ENCODE measurements at places on chromosomes 2 and 18. TPM values are rescaled to one million over a fixed set of nuclear protein-coding genes. Genes with fewer than 3 reads are reported as not detected.
A peak's percentile ranks its signal among the peaks of the same experiment; 100 is the strongest.

DNA sequence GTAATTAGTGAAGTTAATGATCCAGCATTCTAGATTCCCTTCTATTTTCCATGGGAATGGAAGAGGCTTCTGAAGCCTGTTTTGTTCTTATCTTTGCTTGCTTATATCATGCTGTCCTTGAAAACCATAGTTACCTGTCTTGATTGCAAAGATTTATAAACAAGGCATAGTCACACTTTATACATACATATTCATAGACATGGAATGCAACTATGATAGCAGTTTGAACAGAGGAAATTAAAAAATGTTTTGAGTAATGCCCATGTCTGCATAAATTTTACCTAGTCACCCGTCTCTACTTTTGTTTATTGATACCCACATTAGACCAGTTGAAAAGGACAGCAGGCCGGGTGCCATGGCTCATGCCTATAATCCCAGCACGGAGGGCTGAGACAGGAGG lies 289.0 kb downstream of the PTPRM start:
- H3K27ac ChIP-seq, result no peak overlapping the region
- no peak overlapping the region for H3K4me3 ChIP-seq
- DNase-seq, result no peak
- H3K36me3 ChIP-seq, result no peaks in the 10 kb centered on the region
- no peaks in the 10 kb centered on the region for H3K4me1 ChIP-seq

DNA sequence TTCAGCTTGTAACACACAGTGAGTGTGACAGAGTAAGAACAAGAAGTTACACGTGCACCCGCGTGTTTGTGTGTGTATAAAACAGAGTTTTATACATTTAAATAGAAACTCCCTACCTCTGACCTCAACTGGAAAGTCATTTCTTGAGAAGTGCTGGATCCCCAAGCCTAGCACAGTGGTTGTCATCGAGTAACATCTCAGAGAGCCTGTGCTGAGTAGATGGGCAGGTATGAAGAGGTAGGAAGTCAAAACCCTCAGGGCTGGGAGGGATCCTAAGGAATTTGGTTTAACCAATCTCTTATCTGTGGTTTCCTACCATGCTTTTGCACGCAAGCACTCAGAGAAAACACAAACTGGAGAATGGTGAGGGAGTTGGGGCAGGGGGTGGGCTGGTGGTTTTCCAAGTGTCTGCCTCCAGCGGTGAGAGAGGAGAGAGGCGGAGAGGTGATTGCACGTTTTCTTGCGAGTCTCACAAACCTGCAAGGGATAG lies 9.2 kb downstream of the ACOXL start:
- no peaks in the 10 kb centered on the region for H3K27me3 ChIP-seq
- no peaks in the 10 kb centered on the region for H3K36me3 ChIP-seq
- no peaks in the 10 kb centered on the region for H3K4me1 ChIP-seq
- DNase-seq, result no peak
- no peak overlapping the region for H3K27ac ChIP-seq
- H3K4me3 ChIP-seq, result no peak overlapping the region

DNA sequence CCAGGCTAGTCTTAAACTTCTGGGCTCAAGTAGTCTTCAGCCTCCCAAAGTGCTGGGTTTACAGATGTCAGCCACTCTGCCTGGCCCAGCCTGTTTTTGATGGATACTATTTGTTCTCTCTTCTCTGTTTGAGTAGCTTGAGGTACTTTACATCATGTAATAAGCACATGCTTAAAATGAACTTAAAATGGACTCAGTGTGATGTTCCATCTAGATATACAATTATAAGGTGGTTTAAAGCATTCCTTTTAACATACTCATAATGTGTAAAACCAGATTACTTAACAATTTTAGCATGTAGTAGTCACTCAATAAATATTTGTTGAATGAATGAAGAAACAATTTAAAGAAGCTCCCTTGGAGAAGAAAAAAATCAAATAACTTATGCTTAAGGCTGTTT lies 9.6 kb downstream of the PTPRM start:
- no peaks in the 10 kb centered on the region for H3K36me3 ChIP-seq
- H3K4me3 ChIP-seq, result no peak overlapping the region
- no peaks in the 10 kb centered on the region for H3K27me3 ChIP-seq
- no peaks in the 10 kb centered on the region for H3K4me1 ChIP-seq

DNA sequence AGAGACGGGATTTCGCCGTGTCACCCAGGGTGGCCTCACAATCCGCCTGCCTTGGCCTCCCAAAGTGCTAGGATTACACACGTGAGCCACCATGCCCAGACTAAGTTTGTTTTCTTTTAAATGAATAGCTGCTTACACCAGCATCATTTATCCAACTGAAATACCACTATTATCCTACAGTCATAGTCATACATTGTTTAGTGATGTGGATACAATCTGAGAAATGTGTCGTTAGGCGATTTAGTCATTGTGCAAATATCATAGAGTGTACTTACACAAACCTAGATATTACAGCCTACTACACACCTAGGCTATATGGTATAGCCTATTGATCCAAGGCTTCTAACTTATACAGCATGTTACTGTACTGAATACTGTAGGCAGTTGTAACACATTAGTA lies 10.3 kb downstream of the ZC3H15 start:
- no peak overlapping the region for H3K27ac ChIP-seq
- no peaks in the 10 kb centered on the region for H3K4me1 ChIP-seq
- H3K4me3 ChIP-seq, result no peak overlapping the region
- no peaks in the 10 kb centered on the region for H3K27me3 ChIP-seq

GRCh38 chr2:231057590-231057989 lies 923 bp downstream of the PSMD1 start:
- H3K36me3 ChIP-seq, result peaks cover 14% of the 10 kb centered on the region
- peaks cover 39% of the 10 kb centered on the region for H3K4me1 ChIP-seq
- H3K4me3 ChIP-seq, result peak overlapping the region; percentile 92
- no peaks in the 10 kb centered on the region for H3K27me3 ChIP-seq
- no peak for DNase-seq

DNA sequence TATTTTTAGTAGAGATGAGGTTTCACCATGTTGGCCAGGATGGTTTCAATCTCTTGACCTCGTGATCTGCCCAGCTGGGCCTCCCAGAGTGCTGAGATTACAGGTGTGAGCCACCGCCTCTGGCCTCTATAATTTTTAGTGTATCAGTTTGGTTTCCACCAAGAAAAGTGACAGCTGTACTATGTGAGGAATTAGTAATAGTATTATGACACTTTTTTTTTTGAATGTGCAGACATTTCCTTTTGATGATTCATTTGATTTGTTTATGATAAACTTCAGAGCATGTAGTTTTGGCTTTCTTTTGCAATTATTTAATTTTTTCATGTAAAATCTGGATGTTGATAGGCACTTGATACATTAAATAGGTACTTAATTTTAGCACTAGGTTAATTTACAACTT lies 61.5 kb downstream of the PTPN4 start:
- H3K27me3 ChIP-seq, result no peaks in the 10 kb centered on the region
- H3K36me3 ChIP-seq, result no peaks in the 10 kb centered on the region

DNA sequence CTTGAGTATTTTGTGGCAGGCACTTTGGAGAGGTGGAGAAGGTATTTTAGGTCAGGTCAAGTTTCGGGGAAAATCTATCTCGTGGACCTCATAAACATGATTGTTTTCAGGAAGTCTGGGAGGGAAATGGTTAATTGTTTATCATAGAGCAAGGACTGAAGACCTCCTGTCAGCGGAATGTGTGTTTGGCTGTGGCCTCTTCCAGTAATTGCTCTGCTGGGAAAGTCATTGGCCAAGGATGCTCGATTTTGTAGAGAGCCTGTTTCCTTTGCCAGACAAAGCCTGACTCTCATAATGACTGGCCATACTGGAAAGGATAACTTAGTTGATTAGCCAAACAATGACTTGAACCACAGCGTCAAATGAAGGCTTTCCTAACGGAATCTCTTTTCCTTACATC lies 30.0 kb downstream of the IL1R2 start:
- H3K4me3 ChIP-seq, result no peak overlapping the region
- no peak for DNase-seq
- H3K27ac ChIP-seq, result no peak overlapping the region

GRCh38 chr2:25817006-25817405 lies 61.3 kb downstream of the ASXL2 start:
- H3K36me3 ChIP-seq, result no peaks in the 10 kb centered on the region
- DNase-seq, result no peak
- no peaks in the 10 kb centered on the region for H3K4me1 ChIP-seq
- H3K4me3 ChIP-seq, result no peak overlapping the region
- H3K27ac ChIP-seq, result no peak overlapping the region

GRCh38 chr18:2348003-2348402 lies 223.3 kb downstream of the METTL4 start:
- no peaks in the 10 kb centered on the region for H3K4me1 ChIP-seq
- H3K4me3 ChIP-seq, result no peak overlapping the region
- H3K36me3 ChIP-seq, result no peaks in the 10 kb centered on the region

The FBXO11 gene
- total RNA-seq, result 60.2 TPM

DNA sequence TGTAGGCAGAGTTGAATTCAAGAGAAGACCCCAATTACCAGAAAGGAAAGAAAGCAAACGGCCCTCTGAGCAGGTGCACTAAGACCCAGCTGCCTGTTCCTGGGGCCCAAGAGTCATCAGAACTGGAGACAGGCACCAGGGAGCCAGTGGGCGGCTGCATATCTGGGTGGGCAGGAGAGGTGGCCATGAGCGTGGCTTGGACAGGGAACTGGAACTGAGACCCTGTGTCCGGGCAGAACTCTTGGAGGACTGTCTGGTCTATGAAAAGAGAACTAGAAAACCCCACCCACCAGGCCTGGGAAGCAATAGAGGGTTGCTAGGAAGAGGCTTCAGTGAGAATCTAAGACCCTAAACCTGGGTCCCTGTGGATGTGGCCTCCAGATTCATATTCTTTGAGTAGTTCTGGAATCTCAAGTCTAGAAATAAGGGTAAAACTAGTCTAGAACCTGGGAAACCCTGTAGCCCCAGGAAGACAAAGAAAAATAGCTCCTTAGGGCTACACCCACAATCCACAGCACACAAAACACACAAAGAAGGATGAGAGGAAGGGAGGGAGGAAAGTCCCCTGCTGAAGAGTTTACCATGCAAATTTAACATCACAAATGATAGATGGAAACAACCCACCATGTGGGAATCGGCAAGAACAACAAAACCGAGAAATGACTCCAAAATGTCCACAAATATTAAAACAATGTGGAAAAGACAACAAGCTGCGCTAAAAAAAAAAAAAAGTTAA lies 147.0 kb downstream of the HDAC4 start:
- peaks cover 96% of the 10 kb centered on the region for H3K4me1 ChIP-seq
- no peak overlapping the region for H3K27ac ChIP-seq
- no peak overlapping the region for H3K4me3 ChIP-seq
- no peaks in the 10 kb centered on the region for H3K27me3 ChIP-seq

DNA sequence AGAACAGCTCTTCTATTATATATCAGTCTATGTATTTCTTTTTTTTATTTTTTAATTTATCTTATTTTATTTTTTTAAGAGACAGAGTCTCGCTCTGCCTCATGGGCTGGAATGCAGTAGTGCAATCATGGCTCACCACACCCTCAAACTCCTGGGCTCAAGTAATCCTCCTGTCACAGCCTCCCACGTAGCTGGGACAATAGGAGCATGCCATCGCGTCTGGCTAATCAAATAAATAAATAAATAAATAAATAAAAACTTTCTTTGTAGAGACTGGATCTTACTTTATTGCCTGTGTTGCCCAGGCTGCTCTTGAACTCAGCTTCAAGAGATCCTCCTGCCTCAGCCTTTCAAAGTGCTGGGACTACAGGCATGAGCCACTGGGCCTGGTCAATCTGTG lies 117.0 kb downstream of the RBMS1 start:
- no peak overlapping the region for H3K27ac ChIP-seq
- no peaks in the 10 kb centered on the region for H3K4me1 ChIP-seq
- no peaks in the 10 kb centered on the region for H3K36me3 ChIP-seq

The ECEL1 gene
- not detected for total RNA-seq

- no peaks in the 10 kb centered on the region for H3K36me3 ChIP-seq
- H3K27ac ChIP-seq, result no peak overlapping the region
- no peaks in the 10 kb centered on the region for H3K27me3 ChIP-seq
These were observed 296.9 kb downstream of the SATB2 start for GRCh38 chr2:199160677-199161465.

- no peaks in the 10 kb centered on the region for H3K36me3 ChIP-seq
- DNase-seq, result no peak
- no peaks in the 10 kb centered on the region for H3K27me3 ChIP-seq
- H3K4me1 ChIP-seq, result no peaks in the 10 kb centered on the region
- H3K4me3 ChIP-seq, result no peak overlapping the region
These were observed 29.2 kb downstream of the KCNG2 start for GRCh38 chr18:79826966-79827365.
